ENCODE measurements at places on chromosomes 13 and 19.

- DNase-seq: no peak
Observed at GRCh38 chr13:102965802-102966201, 100.4 kb downstream of the SLC10A2 start.

DNA sequence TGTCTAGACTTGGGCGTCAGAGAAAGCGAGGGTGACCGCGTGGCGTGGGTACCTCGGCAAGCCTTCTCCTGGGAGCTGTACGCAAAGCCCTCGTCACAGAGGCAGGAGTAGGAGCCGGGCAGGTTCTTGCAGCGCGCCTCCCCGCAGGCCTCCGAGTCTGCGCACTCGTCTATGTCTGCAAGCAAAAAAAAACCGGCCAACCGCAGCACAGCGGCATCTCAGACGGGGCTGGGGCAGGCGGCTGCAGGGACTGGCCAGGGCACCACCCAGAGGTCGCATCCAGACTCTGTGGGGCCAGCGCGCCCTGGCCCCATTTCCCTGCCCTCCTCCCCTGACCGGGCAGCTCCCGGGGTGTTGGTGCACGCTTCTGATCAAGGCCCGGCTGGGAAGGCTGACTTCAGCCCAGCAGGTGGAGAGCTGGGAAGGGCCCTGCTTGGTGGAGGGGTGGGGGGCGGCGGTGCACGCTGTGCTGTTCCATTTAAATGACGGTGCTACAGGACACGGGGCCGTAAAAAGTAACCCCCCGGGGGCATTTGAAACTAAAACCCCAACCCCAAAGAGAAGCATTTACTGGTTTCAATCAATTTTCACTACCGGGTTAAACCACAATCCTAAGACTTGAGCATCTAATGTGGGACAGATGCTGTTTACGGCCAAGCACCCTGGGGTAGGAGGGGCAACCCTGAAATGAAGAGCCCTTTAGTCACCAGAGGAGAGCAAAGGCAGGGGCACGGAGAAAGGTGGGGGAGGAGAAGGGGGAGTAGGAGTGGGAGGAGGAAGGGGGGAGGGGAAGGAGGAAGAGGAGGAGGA lies 28.2 kb downstream of the GAS6 start:
- DNase-seq: no peak

DNA sequence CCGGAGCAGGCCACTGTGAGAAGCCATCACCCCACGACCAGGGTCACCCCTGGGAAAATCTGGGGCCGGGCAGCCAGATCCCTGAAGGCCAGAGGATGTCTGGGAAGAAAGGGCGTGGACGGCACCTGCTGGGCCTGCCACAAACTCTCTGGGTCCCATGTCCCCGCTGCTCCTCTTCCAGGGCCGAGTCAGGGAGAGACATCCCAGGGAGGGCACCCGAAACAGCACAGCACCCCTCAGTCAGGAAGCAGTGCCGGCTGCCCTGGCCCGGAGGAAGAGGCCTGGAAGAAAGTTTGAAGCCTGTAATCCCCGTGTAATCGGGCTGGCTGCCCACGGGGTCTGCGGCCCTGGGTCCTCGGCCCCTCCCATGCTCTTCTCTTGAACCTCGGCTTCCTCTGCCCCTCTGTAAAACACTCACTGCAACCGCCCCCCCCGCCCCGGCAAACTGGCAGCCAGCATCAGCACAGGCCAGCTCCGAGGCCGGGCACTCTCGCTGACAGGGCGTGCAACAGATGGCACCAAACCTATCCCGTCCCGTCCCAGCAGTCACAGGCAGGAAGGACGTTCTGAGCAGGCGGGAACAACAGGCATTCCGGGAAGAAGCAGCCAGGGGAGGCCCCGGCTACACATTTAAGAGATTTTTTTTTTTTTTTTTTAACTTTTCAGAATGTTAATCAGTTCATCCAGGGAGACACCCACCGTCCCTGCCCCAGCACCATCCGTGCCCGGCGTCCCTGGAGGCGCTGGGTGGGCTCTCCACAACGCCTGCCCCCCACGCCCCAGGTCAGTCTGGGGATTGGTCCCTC lies 1.5 kb downstream of the SBNO2 start:
- DNase-seq: peak; percentile 54

GRCh38 chr13:109272595-109273325 lies 513.6 kb downstream of the IRS2 start:
- no peak for DNase-seq

GRCh38 chr19:55400281-55401087 lies 7.1 kb downstream of the UBE2S start:
- DNase-seq: no peak

DNA sequence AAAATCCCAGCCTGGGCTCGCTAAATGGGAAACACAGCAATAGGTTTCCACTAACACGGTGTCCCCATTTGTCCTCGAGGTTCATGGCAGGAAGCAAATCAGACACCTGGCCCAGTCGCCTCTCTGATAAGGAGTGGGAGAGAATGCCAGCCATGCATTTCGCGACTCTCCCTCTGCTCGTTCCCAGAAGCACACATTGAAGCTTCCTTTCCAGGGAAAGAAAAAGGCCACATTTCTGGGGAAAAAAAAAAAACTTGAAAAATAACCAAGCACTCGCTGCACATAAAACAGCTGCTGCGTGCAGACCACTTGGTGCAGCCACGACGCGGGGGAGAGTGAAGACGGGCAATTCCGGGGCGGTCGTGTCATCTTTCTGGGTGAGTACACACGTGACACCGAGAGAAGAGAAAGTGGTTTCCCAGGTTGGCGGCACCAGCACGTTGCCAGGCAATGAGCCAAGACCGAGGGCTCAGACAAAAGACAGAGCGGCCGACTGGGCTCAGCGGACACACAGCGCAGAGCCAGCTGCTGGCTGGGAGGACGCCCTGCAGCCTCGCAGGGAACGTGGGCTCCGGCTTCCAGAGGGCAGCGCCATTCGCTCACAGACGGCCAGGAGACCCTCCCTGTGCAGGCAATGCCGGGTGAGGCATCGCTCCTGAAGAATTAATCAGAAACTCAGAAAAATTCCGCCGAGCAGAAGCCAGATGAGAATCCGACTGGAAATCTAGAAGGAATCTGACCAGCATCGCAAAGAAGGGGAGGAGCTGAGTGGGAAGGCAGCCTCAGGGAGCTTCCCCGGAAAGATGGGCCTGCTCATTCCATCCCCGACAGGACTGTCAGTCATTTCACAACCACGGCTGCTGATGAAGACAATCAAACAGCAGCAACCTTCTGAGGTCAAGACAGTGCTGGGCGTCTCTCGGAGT lies 83.2 kb upstream of the IRS2 start:
- peak; percentile 49 for DNase-seq

- DNase-seq: no peak
Observed at GRCh38 chr19:53962887-53963431, at the start of gene CACNG8. CACNG8 (plus strand) TSS chr19:53962937.

DNA sequence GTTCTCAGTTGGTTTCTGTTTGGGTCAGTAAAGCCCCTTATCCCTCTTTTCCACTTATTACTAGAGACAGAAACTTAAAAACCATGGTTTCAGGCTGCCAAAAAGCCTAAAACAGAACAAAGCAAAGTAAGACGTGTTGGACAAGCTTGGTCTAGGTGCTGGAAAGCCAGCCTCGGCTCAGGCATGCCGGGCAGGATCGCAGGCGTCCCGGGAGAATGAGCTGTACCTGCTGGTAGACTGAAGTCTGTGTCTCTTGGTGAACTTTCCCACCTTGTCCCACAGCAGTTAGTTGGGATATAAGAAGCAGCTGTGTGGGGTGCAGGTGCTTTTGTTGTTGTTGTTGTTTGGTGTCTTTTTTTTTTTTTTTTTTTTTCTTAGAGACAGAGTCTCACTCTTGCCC lies 20.8 kb downstream of the PRAM1 start:
- no peak for DNase-seq

DNA sequence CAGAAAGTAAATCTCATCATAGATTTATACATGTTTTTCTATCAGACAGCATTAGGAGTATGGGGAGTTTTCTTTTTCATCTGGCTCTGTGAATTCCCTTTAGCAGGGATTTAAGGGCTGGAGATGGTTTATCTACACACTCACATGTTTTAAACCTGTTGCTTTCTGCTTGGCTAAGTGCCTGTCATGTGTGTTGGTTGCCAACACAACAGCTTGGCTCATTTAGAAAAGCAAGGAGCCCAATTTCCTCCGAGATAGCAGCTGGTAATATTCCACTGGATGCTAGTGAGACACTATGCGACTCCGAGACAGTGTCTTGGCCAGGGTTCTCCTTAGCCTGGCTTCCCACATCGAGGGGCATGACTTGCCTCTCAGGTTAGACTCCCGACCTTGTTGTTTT lies 83.3 kb downstream of the KLF5 start:
- no peak for DNase-seq

GRCh38 chr13:69168436-69168835 lies 939.2 kb upstream of the ATXN8OS start:
- no peak for DNase-seq

GRCh38 chr13:33194820-33195692 lies 90.5 kb downstream of the STARD13 start:
- peak; percentile 55 for DNase-seq

DNA sequence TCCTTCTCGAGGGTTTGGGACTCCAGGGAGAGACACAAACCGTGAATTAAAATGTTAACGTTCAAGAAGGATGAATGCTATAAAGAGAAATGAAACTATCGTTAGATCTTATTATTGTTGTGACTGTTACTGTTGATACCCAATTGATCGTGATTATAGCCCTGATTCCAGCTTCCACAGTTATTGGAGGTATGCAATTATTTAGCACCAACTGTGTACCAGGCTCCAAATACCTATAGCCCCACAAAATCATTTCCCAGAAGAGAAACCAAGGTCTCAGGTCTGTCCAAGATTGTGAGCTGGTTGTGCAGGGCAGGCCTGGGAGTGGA lies 30.1 kb upstream of the NFIC start:
- no peak for DNase-seq

GRCh38 chr19:23318143-23318542 lies 67.9 kb upstream of the ZNF724 start:
- no peak for DNase-seq

- no peak for DNase-seq
Observed at GRCh38 chr13:114002771-114003321, 29.0 kb upstream of the C13orf46 start.

DNA sequence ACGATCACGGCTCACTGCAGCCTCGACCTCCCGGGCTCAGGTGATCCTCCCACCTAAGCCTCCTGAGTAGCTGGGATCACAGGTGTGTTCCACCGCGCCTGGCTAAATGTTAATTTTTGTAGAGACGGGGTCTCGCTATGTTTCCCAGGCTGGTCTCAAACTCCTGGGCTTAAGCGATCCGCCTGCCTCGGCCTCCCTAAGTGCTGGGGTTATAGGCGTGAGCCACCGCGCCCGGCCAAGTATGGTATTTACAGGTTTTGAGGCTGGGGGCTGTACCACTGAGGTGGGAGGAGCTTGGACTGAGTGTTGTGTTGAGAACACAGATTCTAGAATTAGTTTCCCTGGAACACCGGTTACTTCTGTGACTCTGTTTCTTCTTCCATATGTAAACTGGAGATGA lies 452 bp upstream of the PPM1N start:
- DNase-seq: no peak

DNA sequence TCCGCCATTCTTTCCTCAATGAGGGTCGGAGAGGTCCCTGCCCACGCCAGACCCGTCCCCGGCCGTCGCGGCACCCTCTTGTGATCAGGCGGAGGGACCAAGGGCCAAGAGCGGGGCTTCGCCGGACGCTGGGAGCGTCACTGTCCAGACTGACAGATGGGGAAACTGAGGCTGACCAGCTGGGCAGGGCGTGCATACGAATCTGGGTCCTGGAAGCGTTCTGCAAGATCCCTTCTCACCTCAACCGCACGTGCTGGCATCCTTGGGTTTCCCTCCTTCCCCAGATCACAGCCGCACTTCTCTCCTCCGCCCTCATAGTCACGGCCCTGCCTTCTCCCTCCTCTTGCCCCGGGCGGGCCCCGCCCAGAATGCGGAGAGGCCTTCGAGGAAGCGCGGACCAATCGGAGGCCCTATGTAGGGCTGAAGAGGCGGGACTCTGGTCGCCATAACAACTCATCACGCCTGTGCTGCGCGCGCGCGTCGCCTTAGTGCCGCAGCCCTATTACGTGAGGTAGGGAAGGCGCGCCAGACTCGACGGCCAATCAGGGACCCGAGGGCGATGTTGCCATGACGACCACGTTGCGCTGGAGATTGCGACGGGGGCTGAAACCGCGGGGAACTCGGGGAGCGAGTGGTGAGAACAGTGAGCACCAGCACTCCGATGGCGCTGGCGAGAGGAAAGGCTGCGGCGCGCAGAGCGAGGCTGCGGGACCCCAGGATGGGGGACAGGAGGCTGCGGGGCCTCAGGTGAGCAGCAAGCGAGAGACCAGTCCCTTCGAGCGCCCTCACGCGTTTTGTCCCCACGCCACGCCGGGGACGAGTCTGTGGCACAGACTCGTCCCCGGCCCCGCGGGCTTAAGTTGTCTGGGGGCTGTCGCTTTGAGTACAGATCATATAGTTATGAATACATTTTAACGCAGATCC lies 5.7 kb downstream of the RNF225 start:
- DNase-seq: peak; percentile 100

GRCh38 chr13:40420160-40420740 lies 246.2 kb downstream of the FOXO1 start:
- DNase-seq: no peak

DNA sequence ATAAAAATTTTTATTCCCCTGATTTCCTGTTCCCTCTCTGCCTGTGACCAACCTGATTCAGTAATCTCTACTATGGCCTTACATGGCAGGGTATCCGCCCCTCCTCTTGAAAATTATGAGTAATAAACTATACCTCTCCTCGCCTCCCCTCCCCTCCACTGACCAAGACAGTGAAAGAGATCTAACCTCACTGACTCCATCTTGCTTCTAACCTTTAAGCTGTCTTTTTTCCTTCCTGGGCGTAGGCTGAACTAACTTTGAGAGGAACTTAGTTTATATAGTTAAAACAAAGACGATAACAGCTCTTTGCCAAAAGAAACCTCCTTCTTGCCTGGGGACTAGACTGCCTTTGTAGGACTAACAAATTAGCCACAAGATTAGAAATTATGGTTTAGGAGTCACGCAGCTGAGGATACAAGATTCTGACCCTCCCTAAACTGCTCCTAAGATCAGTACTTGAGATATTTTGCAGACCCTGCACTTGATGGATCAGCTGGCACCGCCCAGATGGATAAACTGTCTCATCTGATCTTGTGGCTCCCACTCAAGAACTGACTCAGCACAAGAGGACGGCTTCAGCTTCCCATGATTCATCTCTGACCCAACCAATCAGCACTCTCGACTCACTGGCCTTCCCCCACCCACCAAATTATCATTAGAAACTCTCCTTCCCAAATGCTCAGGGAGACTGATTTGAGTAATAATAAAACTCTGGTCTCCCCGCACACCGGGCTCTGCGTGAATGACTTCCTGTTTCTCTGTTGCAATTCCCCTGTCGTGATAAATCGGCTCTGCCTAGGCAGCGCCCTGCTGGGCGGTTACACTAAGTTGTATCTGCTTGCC lies 187.1 kb downstream of the TDRD3 start:
- DNase-seq: no peak

GRCh38 chr19:30677702-30678101 lies 305.5 kb downstream of the ZNF536 start:
- no peak for DNase-seq

GRCh38 chr19:1854039-1854541 lies 5.8 kb upstream of the REXO1 start:
- DNase-seq: no peak

DNA sequence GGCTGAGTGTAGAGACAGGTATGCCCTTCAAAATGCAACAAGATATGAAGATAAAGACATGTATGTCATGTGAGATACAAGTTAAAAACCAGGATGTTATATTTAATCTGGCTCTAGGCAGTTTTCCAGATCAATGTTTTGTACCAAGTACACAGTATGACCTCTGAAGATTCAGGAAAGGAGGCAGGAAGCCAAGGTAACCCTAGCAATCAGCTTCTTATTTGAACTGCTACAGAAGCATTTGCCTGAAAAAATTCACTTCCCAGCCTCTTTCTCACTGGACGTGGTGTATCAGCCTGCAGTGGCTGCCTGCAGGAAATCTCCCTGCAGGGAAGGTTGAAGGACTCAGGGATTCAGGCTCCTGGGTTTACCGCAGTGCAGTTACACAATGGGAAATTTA lies 24.1 kb downstream of the OLFM4 start:
- DNase-seq: no peak
